ENCODE measurements at places on chromosomes 13 and 19. TPM values are rescaled to one million over a fixed set of nuclear protein-coding genes. Genes with fewer than 3 reads are reported as not detected.

DNA sequence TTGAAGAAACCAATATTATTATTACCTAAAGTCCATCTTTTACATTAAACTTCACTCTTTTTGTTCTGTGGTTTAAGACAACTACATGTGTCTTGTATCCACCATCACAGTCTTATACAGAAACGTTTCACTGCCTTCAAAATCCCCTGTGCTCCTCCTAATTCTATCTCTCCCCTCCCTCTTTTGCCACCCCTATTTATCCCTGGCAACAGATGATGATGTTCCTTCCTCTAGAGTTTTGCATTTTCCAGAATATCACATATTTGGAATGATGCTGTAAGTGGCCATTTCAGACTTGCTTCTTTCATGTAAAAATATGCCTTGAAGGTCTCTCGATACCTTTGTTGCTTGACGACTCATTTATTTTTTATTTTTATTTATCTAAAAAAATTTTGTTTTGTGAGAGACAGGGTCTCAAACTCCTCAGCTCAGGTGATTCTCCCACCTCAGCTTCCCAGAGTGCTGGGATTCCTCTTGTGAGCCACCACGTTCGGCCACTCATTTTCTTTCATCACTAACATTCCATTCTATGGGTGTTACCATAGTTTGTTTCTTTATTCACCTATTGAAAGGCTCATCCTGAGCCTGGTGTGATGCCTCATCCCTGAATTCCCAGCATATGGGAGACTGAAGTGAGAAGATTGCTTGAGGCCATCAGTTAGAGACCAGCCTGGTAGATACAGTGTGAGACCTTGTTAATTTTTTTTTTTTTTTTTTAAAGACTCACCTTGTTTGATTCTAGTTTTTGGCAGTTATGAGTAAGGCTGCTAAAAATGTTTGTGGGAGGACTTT, 8.4 kb downstream of the ZNF763 start:
- DNase-seq, result no peak

DNA sequence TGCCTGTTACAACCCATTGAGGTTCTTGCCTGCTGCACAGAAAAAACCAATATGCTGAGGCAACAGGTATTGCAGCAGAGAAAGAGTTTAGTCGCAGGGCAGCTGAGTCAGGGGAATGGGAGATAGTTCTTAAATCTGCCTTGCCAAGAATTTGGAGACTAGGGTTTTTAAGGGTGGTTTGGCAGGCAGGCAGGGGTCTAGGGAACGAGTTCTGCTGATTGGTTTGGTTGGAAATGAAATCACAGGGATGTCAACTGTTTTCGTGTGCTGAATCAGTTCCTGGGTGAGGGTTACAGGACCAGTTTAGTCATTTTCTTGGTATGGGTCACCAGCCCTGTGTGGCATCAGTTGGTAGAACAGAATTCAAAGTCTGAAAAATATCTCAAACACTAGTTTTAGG, 36.6 kb downstream of the PDS5B start:
- no peak for DNase-seq

ZNF69 gene
- total RNA-seq, result 19.6 TPM

ATCAY gene
- not detected for total RNA-seq

PMIS2 gene
- not detected for total RNA-seq

GRCh38 chr19:54343868-54344267, 4.9 kb upstream of the LILRA4 start:
- DNase-seq, result no peak

GRCh38 chr13:99969453-99969918, 2.1 kb downstream of the ZIC5 start:
- no peak for DNase-seq

DNA sequence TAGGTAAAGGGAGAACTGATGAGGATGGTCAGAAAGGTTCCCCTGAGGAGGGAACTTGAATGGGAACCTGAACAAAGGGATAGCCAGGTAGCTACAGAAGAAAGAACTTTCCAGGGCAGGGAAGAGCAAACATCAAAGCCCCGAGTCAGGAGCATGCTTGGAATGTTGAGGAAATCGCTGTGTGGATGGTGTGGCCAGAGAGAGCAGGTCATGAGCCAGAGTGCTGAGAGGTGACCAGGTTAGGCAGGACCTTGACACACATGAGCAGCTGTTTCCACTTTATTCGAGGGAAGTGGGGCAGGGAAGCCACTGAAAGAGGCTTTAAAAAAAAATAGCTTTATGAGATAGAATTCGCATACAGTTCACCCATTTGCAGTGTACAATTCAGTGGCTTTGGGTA, 4.4 kb downstream of the RAB8A start:
- no peak for DNase-seq

DNA sequence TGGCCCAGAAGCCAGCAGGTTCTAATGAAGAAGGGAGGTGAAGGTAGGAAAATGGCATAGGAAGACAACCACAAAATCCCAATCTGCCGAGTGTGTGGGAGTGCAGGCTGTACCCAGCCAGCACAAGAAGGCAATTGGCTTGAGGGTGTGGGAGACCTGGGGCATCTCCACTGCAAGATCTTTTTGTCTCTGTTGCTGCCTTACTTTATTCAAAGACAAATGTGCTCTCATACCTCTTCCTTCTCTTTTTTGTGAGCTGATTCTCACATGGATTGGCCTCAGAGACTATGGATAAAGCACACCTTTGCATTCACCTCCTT, 183.6 kb downstream of the ZNF536 start:
- DNase-seq, result no peak

DNA sequence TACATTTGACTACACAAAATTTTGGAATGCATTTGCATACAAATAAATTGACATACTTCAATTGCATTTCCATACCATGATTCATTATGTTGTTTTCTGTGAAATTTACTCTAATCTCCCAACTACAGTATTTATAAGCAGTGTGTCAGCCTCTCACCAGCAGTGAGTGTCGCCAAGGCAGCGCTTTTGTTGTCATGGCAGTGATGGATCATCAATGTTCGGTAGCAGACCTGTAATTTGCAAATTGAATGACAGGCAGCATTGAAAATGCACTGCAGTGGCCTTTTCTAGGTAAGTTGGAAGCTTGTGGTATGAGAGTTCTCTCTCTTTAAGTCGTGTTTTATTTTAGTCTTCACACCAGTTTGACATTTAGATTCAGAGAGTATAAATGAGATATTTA, 534.1 kb downstream of the PCDH17 start:
- no peak for DNase-seq

DNA sequence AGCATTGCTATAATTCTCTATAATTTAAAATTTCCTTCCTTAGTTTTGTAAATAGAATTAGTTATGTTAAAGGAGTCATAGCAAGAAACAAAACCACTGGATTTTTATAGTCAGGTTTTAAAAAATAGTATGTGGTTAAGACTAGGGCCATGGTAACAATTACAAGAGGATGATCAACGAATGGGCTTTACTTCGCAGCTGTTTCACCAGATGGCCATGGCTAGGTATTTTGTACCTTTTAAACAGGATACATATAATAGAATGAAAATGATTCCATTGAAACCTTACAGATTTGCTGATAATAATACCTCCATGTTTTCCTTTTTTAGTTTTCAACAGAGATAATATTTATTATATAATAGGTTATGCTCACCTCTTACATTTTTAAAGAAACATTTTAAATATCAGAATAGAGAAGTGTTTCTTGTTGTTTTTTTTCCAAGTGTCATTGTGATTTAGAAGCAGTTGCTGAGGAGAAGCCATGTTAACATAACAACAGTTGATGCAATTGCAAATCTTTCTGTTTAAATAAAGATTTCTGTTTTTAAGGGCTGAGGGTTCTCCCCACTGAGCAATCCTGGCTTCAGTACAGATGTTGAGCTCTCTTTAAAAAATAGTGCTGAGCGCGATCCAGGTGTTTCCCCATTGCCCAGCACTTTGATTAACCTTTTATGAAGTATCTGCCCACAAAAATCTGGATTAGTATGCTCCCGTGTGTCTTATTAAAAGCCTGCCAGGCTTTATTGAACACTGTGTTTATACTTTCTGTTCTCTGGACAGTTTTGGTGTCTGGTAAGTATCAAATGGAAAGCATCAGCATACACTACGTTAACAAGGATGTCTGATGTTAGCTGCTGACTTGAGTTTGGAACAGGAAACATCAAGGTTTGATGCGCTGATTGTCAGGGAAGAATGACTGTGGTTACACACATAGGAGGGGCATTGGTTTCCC, 205.3 kb downstream of the HS6ST3 start:
- no peak for DNase-seq

PTH2 gene
- not detected for total RNA-seq

DNA sequence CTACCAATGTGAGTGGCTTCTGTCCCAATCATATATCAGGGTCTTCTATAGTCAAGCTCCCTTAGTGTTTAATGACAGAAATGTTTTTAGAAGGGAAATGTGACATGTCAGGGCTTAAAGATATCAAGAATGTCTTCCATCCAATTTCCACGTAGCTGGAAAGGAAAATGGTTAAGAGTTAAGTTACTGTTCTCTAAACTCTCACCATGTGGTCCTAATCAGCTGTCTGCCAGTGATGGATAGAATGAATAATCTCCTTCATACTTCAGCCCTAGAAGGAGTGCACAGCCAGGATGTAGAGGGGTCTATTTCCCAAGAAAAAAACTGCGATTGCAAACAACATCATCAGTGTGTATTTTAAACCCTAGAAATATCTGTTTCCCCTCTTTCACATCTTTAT, 36.3 kb downstream of the FLT1 start:
- DNase-seq, result no peak

TYK2 gene
- 319 TPM for total RNA-seq

DNA sequence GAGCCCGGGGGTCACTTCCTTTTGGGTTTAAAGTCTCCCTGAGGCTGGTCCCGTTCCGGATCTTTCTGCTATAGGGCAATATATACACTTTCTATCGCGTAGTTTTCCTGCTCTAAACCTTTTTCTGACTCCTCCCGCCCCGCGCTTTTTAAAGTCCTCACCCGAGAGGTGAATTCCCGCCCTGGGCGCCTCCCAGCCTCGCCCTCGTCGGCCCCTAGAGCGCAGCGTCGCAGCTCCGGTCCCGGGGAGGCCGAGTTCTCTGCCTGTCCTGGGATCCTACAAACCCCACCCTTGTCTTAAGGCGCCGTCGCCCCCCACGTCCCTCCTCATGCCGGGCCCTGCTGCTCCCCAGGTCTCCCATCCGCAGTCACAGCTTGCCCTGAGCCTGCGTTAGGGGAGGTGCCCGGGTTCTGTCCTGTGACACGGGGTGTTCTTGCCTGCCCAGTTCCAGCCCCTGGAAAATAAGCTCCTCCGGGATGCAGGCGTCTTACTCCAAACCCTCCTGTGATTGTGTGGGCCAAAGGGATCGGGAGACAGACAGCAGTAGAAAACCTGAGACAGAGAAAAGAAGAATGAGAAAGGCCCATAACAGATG, 491 bp downstream of the ZNF525 start:
- DNase-seq, result no peak

DNA sequence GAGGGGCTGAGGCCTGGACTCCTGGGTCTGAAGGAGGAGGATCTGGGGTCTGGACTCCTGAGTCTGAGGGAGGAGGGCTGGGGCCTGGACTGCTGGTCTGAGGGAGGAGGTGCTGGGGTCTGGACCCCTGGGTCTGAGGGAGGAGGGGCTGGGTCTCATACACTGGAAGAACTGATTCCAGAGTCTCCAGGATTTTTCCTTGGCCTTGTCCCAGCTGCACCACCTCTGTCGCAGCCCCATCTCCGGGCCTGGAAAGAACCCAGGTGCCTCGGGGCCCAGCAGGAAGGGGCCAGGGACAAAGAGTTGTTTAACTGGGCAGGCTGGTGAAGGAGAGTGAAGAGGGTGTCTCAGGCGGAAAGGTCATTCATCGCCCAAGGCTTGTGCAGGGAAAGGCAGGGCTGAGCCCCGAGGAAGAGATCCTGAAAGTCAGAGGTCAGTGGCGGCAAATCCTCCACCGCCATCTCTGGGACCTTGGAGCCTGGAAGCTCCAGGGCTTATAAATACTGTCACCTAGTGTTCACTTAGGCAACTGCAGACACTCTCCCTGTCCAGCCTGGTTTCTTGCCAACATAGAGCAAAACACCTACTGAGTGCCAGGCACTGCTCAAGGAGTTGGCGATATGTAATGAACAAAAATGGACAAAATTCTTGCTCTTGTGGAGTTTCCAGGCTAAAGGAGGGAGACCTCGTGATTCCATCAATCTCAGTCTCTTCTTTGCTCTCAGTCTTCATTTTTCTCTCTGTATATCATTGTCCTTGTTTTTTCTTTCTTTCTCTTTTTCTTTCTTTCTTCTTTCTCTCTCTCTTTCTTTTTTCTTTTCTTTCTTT, 4.4 kb upstream of the KCNN4 start:
- peak; percentile 48 for DNase-seq

DNA sequence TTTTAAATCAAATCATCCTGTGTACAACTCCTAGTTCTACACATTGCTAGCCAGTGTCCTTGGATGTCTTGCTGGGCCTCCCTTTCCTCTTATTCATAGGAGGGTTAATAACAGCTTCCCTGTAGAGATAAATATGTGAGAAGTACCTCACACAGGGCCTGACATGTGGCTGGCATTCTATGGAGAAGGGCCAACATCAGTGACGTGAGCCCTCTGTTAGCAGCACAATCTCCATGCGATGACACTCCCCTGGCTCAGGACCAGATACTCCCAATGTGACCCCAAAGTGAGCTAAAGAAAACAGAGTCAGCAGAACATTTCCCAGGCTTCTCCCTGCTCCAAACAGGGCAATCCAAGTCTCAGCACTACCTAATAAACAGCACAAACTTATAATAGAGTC, 818.4 kb downstream of the DIAPH3 start:
- DNase-seq, result no peak

GRCh38 chr13:39641645-39642044, 13.8 kb upstream of the COG6 start:
- DNase-seq, result no peak

NEK5 gene
- not detected for total RNA-seq

DNA sequence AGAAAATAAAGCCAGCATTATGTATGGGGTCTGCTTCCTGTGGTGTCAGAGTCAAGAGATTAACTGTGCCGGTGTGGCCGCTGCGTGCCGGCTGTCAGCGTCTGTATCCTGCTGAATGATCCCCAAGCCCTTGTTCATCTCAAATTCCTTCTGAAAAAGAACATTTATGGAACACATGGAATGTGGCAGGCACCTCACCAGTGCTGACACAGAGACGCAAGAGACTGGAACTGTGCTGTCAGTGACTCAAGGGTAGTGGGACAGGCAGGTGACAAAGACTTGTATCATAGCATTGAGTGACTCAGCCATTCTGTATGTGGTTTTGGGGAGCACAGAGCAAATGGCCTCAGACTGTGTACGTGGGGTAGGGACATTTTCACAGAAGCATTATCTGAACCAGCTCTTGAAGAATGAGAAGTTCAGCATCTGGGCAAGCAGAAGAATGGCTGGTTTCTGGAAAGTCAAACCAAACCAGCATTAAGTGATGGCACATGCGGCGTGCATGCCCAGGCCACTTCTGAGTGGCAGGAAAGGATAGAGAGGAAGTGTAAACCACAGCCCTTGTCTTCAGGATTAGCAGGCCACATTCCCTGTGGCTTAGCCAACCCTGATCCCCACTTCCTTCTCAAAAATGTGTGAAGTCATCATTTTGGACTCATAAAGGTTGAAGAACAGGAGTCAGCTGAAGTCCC, 54.0 kb upstream of the IRS2 start:
- no peak for DNase-seq

DNA sequence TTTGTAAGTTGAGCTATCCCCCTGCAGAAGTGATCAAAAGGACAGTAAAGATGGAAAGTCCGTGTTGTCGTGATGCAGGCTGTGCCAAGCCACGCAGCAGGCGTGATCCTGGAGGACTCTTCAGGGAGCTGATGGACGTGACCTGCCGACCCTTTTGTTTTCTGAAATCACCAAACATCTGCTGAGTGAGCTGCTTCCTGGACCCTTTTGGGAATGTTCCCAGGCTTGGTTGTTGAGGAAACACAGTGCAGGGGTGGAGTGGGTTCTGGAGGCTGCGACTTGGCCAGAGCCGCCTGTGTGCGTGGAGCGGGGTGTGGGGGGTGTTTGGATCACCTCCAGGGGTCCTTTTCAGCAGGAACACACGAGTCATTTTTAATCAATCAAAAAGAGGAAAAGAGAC, 15.4 kb upstream of the CPAMD8 start:
- no peak for DNase-seq
